ENCODE measurements at places on chromosomes 4 and X.

GRCh38 chr4:185559915-185560281 lies 24.6 kb upstream of the PDLIM3 start:
- no peak for DNase-seq

DNA sequence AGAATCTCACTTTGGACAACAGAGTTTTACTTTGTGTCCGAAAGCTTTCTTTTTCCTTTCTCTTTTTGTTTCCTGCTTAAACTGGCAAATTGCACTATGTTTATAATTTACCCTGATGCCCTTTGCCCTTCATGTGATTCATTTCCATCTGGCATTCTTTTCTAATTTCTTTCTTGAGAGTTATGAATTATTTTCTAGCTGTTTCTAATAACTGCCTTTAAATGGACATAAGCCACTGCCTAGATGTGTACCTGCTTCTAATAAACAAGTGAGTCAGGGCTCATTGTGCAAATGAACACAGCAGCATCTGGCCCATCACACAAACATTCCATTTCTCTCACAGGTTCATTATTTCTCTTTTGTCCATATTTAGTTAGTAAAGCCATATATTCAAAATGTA lies 242.3 kb upstream of the GPRIN3 start:
- no peak for DNase-seq

GRCh38 chrX:13268874-13269273 lies 51.0 kb downstream of the ATXN3L start:
- no peak for DNase-seq

DNA sequence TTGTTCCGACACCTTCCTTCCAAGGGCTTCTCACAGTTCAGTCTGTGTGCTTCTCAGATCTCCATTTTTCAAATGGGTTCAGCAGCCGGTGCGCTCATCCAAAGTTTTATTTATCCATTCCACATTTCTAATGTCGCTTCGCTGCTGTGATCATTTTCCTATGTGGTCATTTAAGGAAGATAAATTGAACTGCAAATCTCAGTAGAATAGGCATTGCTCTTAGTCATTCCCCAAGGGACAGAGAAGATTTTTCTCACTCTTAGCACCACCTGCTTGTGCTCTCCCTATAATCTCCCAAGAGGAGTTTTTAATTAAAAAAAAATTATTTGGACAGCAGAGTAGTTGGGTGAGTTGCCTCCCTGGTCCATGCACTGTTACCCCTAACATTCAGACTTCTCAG lies 278.9 kb upstream of the GATB start:
- DNase-seq = no peak

DNA sequence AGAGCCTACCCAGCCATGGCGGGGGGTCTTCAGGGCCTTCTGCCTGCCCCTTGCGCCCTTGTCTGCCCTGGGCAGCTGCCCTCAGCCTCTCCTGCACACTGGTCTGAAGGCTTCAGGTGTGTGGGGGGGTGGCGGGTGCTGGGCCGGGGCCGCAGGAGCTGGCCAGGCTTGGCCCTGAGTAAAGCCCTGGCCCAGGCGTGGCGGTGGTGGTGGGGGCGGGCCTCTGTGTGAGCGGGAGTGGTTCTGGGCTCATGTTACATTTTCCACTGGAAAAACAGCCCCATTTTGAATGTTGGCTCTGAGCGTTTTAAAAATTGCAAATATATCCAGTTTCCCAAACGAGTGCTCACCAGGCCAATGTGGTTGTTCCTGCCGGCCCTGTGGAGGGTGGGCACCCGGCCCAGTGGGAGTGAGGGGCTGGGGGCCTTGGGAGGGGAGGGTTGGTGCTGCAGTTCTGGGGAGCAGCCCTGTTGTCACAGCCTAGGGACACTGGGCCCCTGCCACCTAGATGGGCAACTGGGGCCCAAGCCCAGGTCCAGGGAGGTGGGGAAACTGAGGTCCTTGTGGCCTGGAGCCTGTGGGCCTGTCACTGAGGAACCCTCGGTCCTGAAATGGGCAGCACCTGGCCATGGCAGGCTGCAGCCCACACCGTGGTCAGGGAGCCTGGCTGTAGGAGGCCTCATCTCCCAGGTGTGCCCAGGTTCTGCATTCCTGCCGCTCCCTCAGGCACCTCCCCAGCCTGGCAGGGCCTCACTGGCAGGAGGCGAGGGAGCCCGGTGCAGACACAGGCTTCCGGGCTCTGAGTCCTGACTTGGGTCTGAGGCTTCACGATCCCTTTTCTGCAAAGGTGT lies 28.3 kb downstream of the FGFRL1 start:
- no peak for DNase-seq

DNA sequence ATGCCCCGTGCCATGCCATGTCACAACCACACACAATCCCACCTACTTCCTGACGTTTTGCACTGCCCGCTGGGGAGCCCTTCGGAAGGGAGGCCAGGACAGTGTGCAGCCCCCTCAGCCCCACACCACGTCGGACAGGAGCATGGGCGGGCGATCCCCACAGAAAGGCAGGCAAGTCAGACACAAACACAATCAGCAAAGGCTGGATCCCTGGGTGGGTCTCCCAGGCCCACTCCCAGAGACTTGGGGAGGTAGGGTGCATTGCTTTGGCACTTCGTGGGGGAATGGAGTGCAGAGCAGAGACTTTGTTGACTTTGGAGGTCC lies 14.1 kb downstream of the LETM1 start:
- no peak for DNase-seq

- DNase-seq = no peak
Observed at GRCh38 chrX:39205467-39205866, 404.2 kb downstream of the MID1IP1 start.

GRCh38 chr4:161920304-161921052 lies 243.3 kb downstream of the FSTL5 start:
- no peak for DNase-seq

- DNase-seq = no peak
Observed at GRCh38 chr4:16292585-16292984, 66.3 kb upstream of the TAPT1 start.

DNA sequence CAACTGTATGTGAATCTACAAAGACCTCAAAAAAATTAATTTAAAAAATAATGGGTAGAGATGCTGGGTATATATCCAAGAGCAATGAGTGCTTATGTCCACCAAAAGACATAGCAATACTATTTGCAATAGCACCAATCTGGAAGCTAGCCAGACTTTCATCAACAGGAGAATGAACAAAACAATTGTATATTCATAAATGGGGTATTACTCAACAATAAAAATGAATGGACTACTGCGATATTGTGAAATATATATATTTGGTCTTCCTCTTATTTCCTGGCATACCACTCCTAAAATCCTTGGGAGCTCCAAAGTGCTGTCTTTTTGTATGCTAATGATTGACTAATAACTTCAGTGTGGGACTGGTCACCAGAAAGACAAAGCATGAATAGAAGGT lies 77.5 kb downstream of the MSN start:
- no peak for DNase-seq

- no peak for DNase-seq
Observed at GRCh38 chr4:2177443-2178093, 64.4 kb downstream of the HAUS3 start.

GRCh38 chr4:182264139-182264752 lies 21.0 kb downstream of the TENM3 start:
- no peak for DNase-seq

DNA sequence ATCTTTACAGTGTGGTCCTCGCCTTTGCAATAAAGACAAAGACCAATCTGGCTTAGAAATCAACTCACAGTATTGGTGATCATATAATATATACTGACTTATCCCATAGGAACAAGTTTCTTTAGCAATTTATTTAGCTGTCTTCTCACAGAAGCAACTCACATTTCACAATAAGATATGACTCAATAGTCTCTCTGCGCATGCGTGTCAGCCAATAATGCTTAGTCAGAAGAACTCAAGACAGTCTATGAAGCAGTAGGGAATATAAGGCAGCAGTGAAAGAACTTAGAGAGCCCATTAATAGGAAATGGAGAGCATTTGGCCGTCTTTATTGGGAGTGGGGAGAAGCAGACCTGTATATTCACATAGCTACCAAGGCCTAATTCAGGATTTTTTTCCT lies 216.7 kb downstream of the IL13RA2 start:
- no peak for DNase-seq

- no peak for DNase-seq
Observed at GRCh38 chr4:159705334-159705733, 602.5 kb downstream of the RAPGEF2 start.

DNA sequence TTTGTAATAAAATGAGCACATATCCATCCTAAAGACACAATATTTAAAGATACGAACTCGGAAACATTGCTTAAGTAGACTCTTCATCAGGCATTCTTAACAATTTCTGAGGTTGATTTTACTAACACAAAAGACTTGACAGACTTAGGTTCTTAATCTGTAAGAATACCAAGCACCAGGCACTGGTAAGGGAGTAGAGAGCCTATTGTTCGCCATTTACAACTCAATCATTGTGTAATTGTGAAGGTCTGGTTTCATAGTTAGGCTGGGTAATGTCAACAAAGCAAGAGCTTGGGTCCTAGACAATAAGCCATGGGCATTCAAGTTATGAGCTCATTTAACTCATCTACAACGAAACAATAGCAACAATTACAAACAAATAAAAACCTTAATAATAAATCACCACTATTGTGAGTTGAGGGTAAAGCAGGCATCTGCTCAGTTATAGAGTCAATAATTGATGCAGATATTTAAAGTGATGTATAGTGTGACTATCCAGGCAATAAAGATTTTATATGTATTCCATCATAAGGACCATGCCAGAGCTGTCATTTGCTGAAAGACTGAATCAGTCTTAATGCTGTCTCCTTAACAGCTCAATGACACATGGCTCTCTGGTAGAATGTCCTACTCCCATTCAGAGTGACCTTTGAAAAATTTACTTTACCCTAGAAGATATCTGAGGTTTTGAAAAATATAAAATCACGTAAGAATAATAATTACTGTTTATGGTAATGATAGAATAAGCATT lies 664.0 kb upstream of the PCDH7 start:
- DNase-seq = no peak

DNA sequence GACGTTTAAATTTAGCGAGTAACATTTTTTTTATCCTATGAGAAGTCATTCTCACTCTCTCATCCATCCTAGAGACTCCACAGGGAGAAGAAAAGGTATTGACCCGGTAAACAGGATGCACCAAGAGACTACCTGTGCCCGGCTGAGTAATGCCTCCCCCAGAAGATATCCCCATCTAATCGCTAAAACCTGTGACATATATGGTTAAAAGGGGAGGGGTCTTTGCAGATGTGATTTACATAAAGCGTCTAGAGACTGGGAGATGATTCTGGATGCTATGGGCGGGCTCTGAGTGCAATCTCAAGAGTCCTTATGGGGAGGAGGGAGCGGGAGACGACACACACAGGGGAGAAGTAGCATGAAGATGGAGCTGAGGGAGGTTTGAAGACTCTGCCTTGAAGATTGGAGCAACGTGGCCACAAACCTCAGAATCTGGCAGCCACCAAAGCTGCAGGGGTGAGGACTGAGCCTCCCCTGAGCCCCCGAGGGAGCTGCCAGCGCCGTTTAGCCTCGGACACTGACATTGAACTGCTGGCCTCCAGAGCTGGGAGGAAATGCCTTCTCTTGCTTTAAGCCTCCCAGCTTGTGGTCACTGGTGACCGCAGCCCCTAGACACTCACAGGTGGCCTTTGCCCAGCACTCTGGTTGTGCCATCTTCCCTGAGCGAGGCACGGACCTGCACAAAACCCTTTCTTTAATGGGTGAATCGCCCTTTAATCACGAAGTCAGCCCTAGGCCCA lies 11.2 kb downstream of the ABLIM2 start:
- DNase-seq = no peak

- no peak for DNase-seq
Observed at GRCh38 chrX:2401590-2402360, 99.0 kb downstream of the DHRSX start.

GRCh38 chrX:30821116-30821515 lies 67.9 kb downstream of the TAB3 start:
- no peak for DNase-seq

GRCh38 chrX:135632353-135632752 lies 81.1 kb upstream of the CT45A1 start:
- DNase-seq = no peak

DNA sequence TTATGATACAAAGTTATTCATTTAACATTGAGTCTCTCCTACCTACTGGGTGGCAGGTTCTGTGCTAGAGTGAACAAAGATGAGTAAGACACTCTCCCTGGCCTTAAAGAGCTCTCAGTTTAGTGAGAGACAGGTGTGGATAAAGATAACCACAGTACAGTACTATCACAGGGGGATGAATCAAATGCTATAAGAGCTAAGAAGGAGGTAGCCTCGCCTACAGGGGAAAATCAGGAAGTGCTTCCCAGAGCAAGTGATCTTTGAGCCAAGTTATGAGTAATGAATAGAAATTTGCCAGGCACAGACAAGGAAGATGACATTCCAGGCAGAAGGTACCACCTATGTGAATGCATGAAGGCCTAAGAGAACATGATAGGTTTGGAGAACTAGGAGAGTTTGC lies 3.4 kb upstream of the IGBP1 start:
- DNase-seq = no peak

- no peak for DNase-seq
Observed at GRCh38 chr4:106038012-106038411, 142.7 kb downstream of the NPNT start.

DNA sequence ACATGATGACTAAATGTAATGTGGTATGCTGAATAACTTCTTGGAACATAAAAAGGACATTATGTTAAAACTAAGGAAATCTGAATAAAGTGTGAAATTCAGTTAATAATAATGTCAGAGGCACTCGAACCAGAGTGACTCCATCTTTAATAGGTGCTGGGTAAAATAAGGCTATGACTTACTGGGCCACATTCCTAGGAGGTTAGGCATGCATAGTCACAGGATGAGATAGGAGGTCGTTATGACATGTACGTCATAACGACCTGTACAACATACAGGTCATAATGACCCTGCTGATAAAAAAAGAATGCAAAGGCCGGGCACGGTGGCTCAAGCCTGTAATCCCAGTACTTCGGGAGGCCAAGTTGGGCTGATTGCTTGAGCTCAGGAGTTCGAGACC lies 28.9 kb upstream of the OPHN1 start:
- no peak for DNase-seq

GRCh38 chrX:138014577-138014976 lies 448.6 kb downstream of the ZIC3 start:
- no peak for DNase-seq
